SK-N-SH (cell line): ENCODE measurements at places on chromosomes 7 and 10. TPM values are rescaled to one million over a fixed set of nuclear protein-coding genes. Genes with fewer than 3 reads are reported as not detected.

The TMEM178B gene
- polyA plus RNA-seq = 0.16 and 0.20 TPM in 2 replicates

The MKX gene
- not detected in 2 replicates for polyA plus RNA-seq

The MAT1A gene
- 0.03 and 0.05 TPM in 2 replicates for polyA plus RNA-seq

The VSTM2A gene
- polyA plus RNA-seq = not detected in 2 replicates

The CCDC3 gene
- polyA plus RNA-seq = 0.02 and 0.05 TPM in 2 replicates

The ZNF25 gene
- polyA plus RNA-seq = 3.6 and 5.6 TPM in 2 replicates

The ARHGEF35 gene
- 0.02 TPM in 1 of 2 replicates, not detected in the other for polyA plus RNA-seq

The ZNF117 gene
- polyA plus RNA-seq = 3.8 and 6.5 TPM in 2 replicates

The NANOS1 gene
- polyA plus RNA-seq = 0.81 and 0.86 TPM in 2 replicates

The CALCR gene
- 0.06 and 0.12 TPM in 2 replicates for polyA plus RNA-seq

The GRID2IP gene
- 0.03 and 0.06 TPM in 2 replicates for polyA plus RNA-seq

The SLC26A3 gene
- polyA plus RNA-seq = not detected in 2 replicates

The EMX2 gene
- polyA plus RNA-seq = not detected in 2 replicates

The SFXN2 gene
- polyA plus RNA-seq = 10.2 and 10.6 TPM in 2 replicates

GRCh38 chr10:113427236-113427735, 125.6 kb upstream of the HABP2 start:
- no peak for DNase-seq

GRCh38 chr10:80196950-80197315, 8.4 kb downstream of the ANXA11 start:
- no peak for DNase-seq

DNA sequence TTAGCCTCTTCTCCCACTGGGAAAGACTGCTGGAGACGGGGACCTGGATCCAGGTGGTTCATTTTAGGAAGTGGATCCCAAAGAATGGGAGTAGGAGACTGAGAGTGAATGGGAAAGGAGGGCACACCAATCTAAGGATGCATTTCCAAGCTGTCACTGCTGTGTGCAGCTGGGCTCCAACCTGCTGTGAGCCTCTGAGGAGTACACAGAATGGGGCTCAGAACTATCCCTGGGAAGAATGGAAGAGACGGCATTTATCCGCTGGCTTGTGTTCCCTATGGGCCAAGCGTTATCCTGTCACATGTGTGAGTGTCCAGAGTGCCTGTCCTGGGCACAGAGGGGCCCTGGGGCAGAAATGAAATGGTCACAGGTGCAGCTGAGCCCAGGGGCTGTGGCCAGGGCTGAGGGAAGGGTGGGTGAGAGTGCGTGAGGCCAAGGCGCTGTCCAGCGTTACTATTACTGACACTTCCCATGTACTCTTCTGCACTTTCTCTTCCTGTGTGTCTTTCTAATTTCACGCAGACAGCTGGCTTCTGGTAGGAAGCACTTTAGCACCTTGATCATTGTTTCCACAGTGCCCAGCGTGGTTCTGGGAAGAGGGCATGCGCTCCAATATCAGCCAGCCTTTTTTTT, 35.4 kb upstream of the PODXL start:
- DNase-seq = peak; percentile 35

DNA sequence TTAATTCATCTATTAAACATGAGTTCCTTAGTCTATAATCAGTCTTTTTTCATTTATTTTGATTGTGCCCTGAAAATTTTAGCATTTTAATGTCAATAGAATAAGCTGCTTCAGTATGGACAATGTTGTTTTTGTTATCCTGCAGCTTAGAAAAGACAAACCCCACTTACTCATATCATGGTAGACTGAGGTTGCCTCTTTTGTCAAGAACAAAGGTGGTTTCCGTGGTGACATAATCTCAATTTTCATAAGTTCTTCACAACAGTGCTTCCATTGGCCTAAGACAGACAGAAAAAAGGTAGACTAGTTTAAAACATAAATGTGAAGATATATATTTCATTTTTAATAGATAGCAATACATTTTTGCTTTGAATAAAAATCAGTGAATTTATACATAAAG, 69.1 kb downstream of the RTKN2 start:
- no peak for DNase-seq

- DNase-seq = no peak
These were observed 1262.3 kb upstream of the PHF14 start for GRCh38 chr7:9711259-9711918.

DNA sequence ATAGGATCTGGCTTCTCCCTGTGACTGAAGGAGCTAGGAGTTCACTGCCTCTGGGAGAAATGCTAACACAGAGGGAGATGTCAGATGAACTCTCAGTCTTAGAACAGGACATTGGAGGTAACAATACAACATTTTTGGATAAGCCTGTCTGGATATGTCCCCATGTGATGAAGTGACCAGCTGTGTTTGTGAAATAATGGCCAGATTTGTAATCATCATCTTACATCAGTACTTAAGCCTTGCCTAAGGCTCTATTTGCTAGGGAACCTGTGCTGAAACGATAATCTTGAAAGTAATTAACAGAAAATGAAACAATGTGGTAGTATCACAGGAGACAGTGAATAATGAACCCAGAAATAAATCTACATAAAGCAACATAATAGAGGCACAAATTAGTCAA, 56.2 kb downstream of the CRPPA start:
- peak; percentile 22 for DNase-seq

GRCh38 chr10:21208666-21209316, 311.7 kb upstream of the NEBL start:
- DNase-seq = no peak

GRCh38 chr7:86339051-86339450, 304.7 kb upstream of the GRM3 start:
- no peak for DNase-seq

GRCh38 chr10:46035923-46036849, 5.8 kb upstream of the NCOA4 start:
- no peak for DNase-seq

DNA sequence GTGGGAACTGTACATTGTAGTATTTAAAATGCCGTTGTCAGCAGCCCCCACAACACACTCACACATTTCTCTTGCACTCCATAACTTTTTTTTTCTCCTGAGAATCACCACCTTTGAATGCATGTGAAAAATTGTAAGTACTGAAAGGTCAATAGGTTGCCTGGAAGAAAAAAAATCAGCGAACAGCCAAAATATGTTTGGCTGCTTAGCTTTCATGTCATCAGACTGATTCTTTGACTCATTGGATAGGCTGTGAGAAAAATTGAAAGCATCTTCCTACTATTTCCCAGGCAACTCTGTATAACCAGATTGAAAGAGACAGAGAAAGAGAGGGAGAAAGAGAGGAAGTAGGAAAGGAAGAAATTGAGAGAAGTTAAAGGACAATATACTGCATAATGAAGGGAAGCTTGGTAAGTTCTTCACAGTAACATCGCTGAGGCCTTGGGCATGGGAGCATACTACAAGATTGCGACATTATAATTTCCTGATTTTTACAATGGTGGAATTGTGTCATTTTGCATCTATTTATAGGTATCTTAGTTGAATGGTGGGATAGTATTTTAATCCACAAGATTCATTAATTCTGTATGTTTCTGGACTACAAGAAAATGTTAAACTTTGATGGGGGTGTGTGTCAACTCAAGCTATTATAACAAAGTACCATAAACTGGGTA, 249.3 kb upstream of the KCND2 start:
- DNase-seq = no peak

DNA sequence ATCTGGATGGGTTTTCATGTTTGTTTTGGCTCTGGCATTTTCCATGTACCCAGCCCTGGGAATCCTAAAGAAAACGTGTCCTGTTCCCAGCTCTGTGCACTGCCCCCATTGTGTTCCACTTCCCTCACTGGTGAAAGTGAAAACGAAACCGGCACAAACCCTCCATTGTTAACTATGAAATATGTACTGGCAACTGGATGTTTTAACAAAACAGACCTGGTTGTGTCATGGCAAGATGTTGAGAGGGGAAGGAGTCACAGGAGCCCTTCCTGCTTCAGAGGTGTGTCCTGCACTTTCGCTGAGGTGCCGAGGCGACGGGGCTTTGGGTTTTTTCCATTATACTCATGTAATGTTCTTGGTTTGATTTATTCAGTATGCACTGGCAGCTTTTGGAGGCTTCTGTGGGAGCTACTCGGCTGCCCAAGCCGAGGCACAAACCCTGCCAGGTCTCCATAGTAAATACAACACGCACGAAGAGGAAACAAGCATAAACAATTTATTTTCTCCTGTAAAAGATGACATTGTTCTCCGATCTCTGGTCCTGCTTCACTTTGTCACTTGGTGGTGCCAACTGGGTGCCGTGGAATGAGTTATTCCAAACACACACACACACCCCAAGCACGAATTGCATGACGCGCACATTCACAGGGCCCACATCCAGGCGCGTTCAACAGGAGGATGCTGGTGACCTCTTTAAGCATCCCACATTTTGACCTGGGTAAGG, 118.2 kb downstream of the CDK6 start:
- DNase-seq = no peak

DNA sequence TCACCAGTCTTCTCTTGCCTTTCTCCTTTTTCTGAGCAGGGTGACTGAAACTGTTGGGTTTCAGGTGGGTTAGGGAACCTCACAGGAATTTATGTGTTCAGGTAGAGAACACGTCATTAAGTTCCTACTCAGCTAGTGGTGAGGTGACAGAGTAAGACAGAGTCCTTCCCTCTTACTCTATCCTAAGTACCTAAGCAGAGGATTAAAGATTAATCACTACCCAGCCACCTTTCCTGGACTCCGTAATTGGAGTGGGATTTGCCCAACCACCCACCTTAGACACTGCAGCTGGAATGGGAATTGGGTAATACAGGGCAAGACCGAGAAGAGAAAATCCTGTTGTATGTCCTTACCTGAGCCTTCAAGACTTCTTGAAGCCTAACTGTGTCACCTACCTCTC, 158.1 kb downstream of the LRRC4 start:
- DNase-seq = no peak

GRCh38 chr7:22332461-22332870, 24.5 kb downstream of the RAPGEF5 start:
- DNase-seq = no peak

DNA sequence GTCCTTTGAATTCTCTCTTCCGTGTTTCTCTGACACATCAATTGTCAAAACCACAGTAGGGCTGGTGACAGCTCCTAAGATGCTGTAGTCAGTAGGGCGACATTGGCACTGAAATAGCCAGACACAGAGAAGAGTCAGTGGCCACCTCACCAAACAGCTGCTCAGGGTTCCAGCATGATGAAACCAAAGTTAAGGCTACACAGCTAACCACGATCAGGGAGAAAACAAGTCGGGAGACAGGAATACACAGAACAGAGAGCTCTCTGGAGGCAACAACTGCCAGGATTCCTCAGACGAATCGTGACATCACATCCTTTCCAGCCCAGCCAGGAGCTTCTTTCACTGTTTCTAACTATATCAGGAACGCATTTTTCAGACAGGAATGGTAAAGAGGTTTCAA, 922.2 kb downstream of the SORCS1 start:
- DNase-seq = no peak

GRCh38 chr10:18476076-18476647, 175.2 kb downstream of the NSUN6 start:
- no peak for DNase-seq

- no peak for DNase-seq
These were observed 7.7 kb downstream of the GUSB start for GRCh38 chr7:65974191-65974801.

- DNase-seq = no peak
These were observed 92.6 kb downstream of the RGS10 start for GRCh38 chr10:119449760-119450461.
